ENCODE measurements at places on chromosomes 2 and 18.

DNA sequence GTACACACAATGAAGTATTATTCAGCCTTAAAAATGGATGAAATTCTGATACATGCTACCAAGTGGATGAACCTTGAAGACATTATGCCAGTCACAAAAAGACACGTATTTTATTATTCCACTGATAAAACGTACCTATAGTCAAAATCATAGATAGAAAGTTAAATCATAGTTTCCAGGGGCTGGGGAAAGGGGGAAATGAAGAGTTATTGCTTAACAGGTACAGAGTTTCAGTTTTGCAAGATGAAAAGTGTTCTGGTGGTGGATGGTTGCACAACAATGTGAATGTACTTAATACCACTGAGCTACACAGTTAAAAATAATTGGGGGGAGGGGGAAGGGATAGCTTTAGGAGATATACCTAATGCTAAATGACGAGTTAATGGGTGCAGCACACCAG lies 279.0 kb upstream of the STON1 start:
- DNase-seq = peak; percentile 80

DNA sequence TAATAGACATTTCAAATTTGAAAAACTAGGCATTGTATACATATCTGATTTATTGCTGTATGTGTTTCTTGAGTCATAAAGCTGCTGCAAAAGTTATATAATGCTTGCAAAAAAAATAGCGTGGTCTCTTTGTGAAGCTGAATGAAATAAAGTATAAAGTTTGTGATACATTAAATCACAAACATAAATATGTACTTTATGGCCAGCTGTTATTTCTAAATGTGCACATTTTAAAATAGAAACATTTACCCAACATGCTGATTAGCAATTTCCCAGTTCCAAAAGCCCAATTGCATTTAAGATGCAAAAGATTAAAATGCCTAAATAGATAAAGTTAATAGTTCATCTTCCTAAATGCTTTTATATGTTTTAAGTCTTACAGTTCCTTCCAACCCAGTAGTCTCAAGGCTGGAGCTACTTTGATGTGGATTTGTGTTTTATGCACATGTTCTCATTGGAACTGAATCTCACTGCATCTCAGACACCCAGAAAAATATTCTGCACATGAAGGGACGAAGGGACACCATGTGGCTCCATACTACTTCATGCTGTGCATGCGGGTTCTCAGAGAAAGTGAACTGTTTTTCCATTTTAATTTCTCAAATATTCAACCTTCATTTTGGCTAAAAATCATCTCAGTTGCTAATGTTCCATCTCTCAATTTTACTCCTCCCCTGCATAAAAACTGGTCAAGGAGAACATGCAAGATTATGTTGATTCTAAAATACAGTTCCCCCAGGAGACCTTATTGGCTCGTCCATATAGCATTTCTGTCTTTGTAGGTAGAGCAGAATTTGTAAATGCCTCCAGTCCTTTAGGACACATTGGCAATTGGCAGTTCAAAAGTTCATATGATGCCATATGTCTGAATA lies 304.6 kb downstream of the MTX2 start:
- DNase-seq = no peak

- DNase-seq = peak; percentile 45
These were observed 511 bp downstream of the MOB4 start for GRCh38 chr2:197516393-197516761.

DNA sequence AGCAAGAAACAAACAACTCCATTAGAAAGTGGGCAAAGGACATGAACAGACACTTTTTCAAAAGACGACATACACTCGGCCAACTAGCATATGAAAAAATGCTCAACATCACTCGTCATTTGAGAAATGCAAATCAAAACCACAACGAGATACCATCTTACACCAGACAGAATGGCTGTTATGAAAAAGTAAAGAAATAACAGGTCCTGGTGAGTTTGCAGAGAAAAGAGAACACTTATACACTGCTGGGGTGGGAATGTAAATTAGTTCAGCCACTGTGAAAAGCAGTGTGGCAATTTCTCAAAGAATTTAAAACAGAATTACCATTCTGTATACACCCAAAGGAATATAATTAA lies 130.5 kb downstream of the PLCL1 start:
- no peak for DNase-seq

GRCh38 chr2:216033403-216033802 lies 20.1 kb upstream of the MREG start:
- DNase-seq = no peak

DNA sequence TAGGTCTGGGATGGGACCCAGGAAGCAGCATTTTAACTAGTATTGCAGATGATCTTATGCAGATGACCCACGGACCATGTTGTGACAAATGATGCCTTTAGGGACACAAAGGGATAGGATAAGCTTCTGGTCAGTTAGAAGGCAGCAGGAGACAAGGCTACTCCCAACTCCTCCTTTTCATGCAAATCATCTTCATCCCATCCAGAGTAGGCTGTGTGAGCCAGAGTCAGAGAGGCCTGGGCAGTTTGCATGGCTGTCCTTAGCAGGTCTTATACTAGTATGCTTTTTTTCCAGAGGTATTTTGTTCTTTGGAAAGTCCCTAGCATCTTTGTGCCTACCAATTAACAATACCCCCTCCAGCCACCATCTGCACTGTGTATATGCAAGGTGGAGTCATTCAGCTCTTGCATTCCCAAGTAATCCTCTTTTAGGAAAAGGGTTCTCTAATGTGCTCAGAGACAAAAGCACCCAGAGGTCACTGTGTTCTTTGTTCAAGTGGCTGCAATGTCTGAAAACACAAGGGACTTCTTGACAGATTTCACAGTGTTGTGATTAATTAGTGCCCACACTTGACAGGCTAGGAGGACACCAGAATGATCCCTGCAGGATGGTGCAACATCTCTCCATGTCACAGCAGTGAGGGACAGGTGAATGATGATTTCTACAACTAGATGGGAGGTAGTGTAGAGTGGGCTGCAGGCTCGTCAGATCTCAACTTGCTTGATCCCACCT lies 225.8 kb downstream of the NCKAP5 start:
- no peak for DNase-seq

DNA sequence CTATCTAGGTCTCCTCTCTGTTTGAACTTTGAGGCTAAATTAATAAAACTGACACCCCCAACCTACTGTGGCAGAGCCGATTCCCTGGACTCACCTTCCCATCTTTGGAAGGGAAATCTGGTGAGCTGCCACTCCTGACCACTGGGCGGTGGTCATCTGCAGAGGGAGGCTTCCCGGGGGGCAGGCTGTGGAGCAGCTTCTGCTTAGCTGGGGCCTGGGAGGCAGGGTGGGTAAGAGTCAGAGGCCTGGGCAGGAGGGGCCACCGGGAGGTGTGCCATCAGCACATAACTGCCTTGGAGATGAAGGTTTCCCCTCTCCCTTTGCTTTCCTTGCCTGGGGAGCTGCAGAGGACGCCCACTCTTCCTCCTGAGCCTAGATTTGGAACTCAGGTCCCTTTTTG lies 2.3 kb upstream of the NPPC start:
- DNase-seq = peak; percentile 13

- DNase-seq = no peak
These were observed 128.8 kb upstream of the SESTD1 start for GRCh38 chr2:179393481-179393880.

- DNase-seq = peak; percentile 44
These were observed 60.1 kb upstream of the IL1RL1 start for GRCh38 chr2:102251042-102251848.

DNA sequence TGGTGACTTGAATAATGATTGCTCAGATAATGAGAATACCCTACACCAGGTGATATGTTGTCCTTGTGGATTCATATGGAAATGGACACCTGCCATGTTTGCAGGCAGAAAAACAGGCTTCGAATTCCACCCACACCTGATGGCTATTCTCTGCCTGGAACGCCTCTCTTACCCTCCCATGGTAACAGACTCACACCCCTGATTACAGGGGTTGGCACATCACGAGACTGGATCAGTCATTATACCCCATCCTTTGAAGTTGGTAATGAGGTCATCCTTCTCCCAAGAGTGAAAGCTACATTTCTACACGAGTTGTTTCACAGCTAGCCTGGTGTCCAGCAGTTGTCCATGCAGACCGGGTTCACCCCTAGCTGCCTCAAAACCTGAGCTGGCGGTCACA lies 71.4 kb upstream of the MBOAT2 start:
- DNase-seq = no peak

GRCh38 chr2:73337828-73338227 lies 44.5 kb upstream of the EGR4 start:
- no peak for DNase-seq

- no peak for DNase-seq
These were observed 234.4 kb downstream of the NDUFA10 start for GRCh38 chr2:239790721-239791120.

- DNase-seq = no peak
These were observed 689 bp downstream of the OST4 start for GRCh38 chr2:27070653-27071276.

GRCh38 chr2:135786823-135787222 lies 45.2 kb downstream of the UBXN4 start:
- DNase-seq = peak; percentile 97

- peak; percentile 26 for DNase-seq
These were observed 92.5 kb downstream of the KCNF1 start for GRCh38 chr2:11004199-11004598.

GRCh38 chr2:99450199-99450598 lies 39.6 kb downstream of the REV1 start:
- no peak for DNase-seq

- peak; percentile 79 for DNase-seq
These were observed 39.9 kb upstream of the SP3 start for GRCh38 chr2:174004905-174005605.

GRCh38 chr2:177147093-177147694 lies 65.4 kb upstream of the HNRNPA3 start:
- DNase-seq = peak; percentile 80

GRCh38 chr2:20099780-20100179 lies 48.4 kb upstream of the LAPTM4A start:
- no peak for DNase-seq

DNA sequence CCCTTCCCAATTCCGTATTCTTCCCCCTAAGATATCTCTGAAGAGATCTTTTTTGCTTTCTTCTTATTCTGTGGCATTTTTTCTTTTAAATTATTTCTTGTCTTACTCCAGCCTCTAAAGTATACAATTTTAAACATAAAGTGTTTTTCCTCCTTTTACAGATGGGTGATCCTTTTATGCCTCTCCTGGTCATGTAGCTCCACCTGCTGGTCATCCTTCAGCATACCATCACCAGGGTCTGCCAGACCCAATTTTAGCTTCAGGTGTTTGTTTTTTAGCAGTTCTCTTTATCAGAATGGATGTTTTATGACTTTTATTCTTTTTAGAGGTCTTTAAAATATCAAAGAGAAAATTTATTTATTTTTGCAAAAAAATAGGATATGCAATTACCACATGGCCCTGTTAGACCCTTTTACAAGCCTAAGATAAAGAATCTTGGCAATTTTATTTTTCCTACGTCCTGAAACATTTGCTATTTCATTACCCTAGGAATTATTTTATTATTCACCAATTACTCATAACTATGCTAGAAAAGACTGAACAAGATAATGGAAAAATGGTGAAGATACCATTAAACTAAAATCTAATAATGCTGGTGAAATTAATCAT lies 55.5 kb downstream of the PIGN start:
- DNase-seq = peak; percentile 90

GRCh38 chr2:10650761-10651160 lies 39.0 kb downstream of the NOL10 start:
- no peak for DNase-seq

DNA sequence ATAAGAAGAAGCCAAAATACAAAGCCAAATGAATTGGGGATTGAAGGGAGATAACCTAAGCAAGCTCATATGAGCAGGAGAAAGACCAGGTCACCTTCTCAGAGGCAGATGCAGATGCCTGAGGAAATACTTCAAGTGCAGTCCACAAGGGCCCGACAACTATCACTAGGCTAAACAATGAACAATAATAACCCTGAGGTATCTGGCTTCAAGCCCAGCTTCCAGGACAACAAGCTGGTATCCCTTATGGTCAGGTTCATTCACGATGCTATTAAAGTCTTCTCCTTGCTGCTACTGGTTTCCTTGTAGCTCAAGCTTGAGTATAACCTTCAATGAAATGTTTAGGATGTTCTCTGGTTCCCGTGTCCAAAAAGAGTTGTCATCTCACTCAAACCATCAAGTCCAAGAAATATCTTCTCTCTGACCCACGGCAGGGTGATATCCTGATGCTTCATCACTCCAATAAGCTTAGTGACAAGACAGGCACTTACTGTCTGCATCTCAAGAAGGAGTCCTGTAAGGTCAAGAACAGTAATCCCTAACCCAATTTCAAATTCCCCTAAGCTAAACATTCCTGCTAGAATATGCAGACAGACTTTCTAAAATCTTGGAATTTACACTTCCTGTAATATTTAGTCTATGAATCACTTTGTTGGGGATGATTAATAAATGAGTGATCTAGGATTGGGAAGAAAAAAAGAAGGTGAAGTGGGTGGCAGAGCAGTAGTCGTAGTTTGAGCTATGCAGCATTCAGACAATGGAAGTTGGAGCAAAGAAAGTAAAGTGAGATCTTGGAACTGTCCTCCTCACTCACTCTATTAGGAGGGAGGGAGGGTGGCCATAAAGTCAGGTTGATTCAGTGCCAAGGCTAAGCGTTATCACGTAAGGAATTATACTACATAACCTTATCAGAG lies 33.1 kb downstream of the CHN1 start:
- peak; percentile 60 for DNase-seq

DNA sequence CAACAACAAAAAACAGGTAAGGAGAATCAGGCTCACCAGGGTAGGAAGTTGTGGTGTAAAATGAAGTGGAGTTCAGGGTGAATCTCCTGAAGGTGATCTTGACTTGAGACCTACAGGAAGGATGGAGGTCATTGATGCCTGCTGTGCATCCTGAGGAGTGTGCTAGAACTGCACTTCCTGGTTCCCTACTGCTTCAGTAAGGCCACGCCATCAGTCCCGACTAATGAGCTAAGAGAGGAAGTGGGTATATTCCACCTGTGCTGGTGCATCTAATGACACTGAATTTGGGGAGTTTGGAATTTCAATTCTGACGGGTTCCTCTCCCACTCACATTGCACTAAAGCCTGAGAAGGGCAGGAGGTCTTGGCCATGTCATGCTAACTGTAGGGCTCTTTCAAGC lies 349.3 kb upstream of the SLC14A2 start:
- DNase-seq = no peak

DNA sequence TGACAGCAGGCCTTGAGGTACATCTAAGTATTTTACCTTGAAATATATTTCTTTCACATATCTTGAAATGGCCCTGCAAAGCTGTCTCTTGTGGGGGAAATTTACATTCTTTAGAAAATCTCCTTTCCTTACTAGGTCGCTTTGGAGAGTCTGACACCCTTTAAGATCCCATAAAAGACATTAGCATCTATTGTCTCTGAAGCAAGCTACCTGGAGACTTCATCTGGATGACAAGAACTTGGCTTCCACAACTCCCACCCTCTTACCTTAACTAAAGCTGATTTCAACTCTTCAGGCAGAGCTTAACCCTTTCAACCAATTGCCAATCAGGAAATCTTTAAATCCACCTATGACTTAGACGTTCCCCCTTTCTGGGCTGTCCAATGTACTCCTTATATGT lies 219.3 kb downstream of the PIEZO2 start:
- DNase-seq = no peak
